ENCODE measurements at places on chromosomes 11 and 22.

DNA sequence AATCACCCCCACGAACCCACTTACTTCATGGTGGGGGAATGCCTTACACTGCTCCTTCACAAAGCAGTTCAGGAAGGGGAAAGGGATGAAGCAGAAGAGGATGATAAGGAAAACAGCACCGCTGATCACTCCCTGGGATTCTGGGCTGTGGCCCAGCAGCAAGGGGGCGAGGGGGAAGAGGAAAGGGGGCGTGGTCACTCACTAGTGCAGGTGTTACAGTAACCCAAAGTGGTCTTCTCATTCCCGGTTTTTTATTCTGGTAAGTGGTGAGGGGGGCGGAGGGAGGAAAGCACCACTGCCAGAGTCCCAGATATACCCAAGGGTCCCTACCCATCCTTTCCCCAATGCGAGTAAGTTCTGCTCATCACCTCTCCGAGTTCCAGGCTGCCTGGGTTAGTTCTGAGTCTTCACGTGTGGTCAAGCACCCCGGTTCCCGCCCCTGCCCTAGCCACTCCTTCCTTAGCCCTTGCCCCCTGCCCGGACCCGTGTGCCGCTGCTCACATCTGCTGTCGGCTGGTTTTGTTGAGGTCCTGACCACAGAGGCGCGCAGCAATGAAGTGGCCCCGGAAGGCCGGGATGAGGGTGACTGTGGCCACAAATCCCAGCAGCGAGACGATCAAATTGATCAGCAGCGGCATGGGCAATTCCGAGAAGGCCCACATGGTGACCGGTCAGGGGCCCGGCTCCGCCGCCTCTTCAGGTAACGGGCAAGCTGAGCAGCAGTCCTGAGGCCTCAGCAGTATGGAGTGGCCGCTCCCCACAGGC is 477 bp downstream of the DPAGT1 start:
- DNase-seq = peak; percentile 89

- peak; percentile 84 for DNase-seq
Observed at GRCh38 chr22:34414467-34415440, 494.5 kb upstream of the LARGE1 start.

DNA sequence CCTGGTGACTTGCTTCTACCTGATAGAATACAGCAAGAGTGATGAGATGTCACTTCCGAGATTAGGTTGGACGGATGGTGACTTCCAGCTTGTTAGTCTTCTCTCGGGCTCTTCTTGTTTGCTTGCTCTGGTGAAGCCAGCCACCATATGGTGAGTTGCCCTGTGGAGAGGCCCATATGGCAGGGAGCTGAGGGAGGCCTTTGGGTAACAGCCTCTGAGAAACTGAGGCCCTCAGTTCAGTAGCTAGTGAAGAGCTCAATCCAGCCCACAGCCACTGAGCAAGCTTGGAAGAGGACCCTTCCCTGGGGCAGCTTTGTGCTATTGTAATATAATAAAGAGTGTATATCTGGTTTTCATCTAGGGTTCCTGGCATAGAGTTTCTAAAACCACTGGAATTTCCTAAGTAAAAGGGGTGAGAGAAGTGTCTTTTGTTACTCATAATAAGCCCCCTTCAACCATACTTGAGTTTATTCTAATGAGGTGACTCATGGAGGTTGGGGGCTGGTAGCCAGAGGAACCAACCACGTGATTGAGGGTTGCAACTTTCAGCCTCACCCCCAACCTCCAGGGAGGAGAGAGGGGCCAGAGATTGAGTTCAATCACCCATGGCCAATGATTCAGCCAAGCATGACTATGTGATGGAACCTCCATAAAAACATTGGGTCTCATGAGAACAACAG is 8.0 kb upstream of the TPCN2 start:
- peak; percentile 56 for DNase-seq

DNA sequence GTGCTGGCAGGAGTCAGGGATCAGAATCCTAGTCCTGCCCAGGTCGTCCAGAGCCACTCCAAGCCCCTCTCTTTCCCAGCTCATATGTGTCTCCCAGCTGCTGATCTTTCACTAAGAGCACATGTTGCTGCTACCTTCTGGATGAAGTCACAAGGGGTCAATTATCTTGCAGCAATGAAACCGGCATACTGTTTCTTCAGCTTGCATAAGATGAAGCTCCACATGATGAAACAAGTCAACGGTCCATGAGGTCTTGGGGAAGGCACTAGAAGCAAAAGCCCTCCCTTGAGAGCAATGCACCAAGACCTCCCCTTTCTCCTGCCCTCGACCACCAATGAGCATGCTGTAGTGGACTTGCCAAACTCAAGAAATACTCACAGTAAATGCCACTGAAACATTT is 148.9 kb downstream of the TENM4 start:
- DNase-seq = peak; percentile 44

GRCh38 chr22:33658775-33659174 is 261.5 kb downstream of the LARGE1 start:
- no peak for DNase-seq
